ENCODE measurements at places on chromosomes 1 and 21. TPM values are rescaled to one million over a fixed set of nuclear protein-coding genes. Genes with fewer than 3 reads are reported as not detected.

The LCE3D gene
- total RNA-seq: not detected

The PLA2G2C gene
- 0.95 TPM for total RNA-seq

The S100B gene
- 0.24 TPM for total RNA-seq

The RC3H1 gene
- total RNA-seq: 24.2 TPM

The CYP4A22 gene
- total RNA-seq: not detected

The CHIA gene
- total RNA-seq: not detected

The LCE3E gene
- total RNA-seq: not detected

The ADAMTSL4 gene
- 2.0 TPM for total RNA-seq

The VSIG8 gene
- total RNA-seq: not detected

The NTMT2 gene
- total RNA-seq: not detected

The NCAM2 gene
- total RNA-seq: not detected

GRCh38 chr1:49765034-49765433 is 258.7 kb downstream of the AGBL4 start:
- DNase-seq: no peak

DNA sequence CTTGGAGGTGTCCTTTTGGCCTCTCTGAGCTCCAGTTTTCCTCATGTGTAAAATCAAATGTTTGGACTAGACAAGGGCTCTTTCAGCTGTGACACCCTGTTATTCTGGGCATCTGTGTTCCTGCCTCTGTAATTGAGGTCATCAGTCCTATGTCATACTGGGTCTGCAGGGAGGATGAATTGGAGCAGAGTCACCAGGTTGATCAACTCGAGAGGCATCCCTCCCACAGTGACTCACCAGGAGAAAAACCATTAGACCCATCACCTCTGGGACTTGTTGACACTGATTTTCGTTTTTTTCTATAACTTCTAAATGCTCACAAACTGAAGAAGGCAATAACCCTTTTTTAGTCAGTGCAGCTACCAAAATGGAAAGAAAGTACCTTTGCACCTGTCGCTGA is 82.2 kb downstream of the ST6GALNAC5 start:
- no peak for DNase-seq

GRCh38 chr1:46575778-46576177 is 24.3 kb upstream of the KNCN start:
- DNase-seq: no peak

DNA sequence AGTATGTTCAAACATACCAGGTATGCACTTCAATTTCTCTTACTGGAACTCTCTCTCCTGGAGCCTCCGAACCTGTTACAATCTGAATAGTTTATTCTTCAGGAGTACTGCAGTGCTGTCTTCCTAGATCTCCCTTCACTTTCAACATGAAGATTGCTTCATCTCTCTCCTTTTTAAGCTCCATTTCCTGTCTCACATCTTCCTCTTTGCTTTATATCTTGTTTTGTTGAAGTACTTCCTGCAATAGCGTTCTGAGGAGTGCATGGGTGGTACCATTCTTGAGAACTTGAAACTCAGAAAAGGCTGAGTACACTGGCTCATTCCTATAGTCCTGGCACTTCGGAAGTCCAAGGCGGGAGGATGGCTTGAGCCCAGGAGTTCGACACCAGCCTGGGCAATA is 15.7 kb upstream of the C1orf146 start:
- no peak for DNase-seq

- DNase-seq: no peak
These were observed at the start of gene FCRL4 for GRCh38 chr1:157597959-157598667. TSS of gene FCRL4 (minus strand) at chr1:157598085. CDS start at chr1:157597944, 141 bp downstream.

DNA sequence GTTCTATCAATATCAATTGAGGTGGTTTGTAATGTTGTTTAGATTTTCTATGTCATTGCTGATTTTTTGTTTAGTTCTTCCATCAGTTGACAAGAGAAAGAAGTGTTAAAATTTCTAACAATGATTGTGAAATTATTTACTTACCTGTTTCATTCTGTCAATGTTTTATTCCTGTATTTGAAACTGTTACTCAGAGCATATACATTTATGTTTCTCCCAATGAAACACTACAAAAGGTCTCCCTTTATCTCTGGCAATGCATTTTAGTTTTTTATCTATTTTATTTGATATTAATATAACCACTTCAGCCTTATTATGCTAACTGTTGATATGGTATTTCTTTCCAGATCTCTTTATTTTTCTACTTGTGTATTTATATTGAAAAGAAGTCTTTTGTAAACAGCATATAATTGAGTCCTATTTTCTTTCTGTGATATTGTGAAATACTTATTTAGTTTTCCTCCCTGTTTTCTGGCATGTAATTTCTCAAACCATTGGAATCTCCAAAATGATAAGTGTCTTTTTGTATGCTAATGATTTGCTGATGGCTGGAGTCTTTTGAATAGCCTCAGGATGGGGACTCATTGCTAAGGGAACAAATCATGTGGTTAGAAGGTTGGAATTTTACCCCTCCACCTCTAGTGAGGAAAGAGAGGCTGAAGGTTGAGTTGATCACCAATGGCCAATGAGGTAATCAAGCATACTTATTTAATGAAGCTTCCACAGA is 122.0 kb downstream of the ADSS2 start:
- DNase-seq: no peak

DNA sequence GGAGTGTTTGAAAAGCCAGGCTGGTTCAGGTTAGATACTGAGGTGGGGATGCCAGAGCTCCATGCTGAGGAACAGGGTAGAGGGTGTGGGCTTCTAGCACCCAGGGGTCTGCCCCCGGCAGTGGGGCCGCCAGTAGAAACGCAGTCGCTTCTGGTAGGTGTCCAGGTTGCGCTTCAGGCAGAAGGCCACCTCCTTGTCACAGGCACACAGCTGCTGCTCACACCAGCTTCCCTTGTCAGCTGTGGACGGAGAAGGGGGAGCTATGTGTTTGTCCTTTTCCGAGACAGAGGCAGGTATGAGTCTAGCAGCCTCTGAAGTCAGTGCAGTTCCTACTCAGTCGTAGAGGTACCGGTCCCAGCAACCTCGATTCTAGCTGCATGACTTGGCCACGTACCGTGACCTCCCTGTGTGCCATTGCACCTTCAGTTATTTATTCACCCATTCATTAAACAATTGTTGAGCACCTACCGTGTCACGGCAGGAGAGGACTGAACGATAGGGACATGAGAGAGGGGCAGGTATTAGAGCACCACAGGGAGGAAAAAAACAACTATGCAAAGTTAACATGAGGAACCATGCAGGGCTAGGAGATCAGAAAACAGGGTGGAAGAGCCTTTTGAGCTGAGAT is 5.2 kb downstream of the PLA2G2D start:
- no peak for DNase-seq

DNA sequence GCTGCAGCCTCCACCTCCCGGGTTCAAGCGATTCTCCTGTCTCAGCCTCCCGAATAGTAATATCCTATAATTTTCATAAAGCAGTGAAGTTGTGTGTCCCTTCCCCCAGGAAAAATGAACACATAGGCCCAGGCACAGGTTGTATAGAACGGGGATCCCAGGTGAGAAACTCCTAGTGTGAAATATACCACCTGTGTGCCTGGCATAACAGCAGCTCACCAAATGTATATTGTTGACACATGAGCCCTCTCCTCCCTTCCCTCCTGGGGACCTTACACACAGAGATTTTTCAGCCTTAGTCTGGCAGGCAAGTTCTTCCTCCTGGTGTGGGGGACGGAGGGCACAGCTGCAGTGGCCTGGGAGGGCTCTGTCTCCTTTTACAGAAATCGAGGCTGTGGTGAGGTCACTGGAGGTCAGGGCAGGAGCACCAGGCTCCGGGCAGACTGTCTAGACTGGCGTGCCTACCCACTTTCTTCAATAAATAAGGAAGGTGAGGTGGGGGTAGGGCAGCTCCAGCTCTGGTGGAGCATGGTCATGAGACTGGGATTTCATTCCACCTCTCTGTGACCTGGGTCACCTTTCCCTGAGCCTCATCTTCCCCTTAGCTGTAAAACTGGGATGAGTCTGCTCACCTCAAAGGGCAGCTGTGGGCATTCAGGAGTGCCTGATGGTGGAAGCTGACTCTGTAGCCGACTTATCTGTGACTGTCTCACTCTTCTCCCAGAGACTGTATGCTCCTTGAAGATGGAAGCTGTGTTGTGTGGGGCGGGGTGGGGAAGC is 14.3 kb downstream of the RCC1 start:
- no peak for DNase-seq

- DNase-seq: no peak
These were observed 11.1 kb downstream of the CPT2 start for GRCh38 chr1:53207726-53208125.

GRCh38 chr21:34705011-34705410 is 36.2 kb downstream of the CLIC6 start:
- no peak for DNase-seq

GRCh38 chr1:176878750-176879536 is 285.6 kb downstream of the ASTN1 start:
- DNase-seq: no peak

DNA sequence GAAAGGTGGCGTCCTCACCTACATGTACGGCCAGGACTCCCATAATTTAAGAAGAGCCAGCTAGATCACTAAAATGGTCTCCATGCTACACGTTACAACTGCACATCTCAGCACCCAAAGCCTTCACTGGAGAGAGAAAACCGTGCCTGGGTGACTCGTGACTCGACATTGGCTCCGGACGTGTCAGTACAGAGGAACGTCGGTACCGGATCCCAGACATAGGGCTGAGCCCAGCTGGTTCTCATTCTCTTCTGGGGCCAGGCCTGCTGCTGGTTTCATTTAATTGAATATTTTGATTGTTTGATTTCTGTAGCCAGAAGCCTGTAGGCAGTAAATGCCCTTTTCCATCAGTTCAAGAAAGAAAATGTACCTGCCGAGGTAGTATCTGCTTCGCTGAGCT is 93.1 kb downstream of the HHIPL2 start:
- peak; percentile 10 for DNase-seq

GRCh38 chr1:211939876-211940468 is 95.4 kb downstream of the INTS7 start:
- DNase-seq: peak; percentile 86

DNA sequence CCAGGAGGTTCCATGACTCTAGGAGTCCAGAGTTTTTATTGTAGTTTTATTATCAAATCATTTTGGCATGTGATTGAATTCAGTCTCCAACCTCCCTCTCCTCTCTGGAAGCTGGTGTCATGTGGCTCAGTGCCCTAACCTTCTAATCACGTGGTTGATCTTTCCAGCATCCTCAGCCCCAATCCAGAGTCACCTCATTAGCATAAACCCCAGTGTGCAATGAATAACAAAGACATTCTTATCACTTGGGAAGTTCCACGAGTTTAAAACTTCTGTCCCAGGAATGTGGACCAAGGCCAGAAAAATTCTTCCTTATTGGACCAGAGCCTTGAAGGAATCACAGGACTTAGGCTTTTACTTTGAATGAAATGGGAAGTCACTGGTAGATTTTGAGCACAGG is 52.2 kb downstream of the KIRREL1 start:
- no peak for DNase-seq

DNA sequence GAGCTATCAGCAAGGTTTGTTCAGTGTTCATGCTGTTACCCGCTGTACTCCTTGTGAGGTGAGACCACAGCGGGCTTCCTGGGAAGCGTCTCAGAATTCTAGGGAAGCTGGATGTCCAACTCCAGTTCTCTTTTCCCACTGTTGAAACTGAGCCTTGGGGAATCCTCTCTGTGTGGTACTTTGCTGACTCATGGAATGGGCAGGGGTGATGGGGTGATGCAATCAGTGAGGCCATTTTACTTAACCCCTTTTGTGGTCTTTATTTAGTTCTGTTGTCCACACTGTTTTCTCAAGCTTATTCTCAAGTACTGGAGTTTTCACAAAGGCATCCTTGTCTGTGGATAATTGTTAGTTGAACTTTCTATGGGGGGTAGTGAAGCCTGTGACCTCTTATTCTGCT is 42.6 kb downstream of the ACKR1 start:
- DNase-seq: no peak

DNA sequence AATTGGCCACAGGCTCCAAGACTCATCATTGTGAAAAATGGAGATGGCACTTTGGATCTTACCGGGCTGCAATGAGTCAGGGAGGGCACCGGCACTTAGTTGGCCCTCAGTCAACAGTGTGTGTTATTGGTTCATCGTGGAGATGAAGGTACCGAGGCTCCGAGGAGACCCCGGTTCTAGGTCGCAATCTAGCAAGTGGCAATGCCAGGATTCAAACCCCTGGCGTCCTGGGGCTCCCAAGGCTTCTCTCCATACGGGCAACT is 49.0 kb upstream of the ACOT11 start:
- DNase-seq: no peak

GRCh38 chr1:27444632-27445031 is 45.3 kb downstream of the WASF2 start:
- DNase-seq: no peak

DNA sequence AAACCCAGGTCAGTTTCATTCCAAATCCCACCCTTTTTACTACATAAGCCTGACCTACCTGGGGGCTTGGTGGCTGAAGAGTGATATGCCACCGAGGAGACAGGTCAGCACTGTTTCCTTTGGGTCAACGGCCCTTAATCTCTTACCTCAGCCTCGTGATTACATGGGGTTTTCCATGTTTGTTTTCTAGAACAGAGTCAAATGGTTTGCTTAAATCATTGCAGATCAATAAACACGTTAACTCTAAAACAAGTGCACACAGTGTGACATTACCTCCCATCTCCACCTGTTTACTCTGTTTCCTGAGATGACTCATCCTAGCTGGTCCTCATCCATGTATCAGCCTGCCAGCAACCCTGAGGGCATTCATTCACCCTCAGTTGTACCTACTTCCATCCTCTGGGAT is 40.8 kb upstream of the TP53BP2 start:
- no peak for DNase-seq

DNA sequence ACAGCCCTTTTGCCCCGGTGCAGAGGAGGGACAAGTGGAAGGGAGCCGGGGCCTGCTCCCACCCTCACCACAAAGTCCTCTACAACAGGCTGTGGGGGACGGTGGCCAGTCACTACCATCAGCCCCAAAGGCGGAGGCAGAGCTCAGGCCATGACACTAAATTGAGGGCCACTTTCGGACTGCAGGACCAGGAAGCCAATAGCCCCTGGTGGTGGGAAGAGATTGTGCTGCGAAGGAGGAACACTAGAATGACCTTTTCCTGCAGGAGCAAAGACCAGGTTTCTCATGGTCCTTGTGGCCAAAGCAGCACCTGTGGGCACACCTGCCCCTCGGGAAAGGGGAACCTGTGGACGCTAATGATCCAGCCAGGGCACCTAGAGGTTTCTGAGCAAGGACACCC is 30.3 kb downstream of the ACTA1 start:
- DNase-seq: no peak

DNA sequence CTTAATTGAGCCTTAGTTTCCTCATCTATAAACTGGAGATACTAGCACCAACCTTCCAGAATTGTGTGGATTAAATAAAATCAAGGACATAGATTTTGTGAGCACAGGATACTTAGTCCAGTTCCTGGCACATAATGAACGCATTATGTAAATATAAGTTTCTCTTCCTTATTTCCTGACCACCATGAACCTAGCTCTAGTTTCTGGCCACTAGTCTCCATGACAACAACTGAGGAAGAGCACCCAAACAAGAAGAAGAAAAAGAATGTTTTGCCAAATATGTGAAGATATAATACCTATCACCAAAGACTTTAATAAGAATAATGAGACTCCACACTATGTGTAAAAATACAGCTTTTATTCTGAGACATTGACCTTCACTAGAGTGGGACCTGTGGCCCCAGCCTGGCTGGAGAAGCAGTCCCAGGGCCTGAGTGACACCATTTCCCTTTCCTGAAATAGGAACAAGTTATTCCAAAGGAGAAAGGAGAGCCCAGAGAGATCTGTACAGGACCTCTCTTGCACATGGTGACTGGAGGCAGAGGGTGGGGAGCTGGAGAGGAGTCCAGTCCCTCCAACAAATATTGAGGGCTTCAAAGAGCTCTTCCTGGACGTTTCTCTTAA is 940 bp upstream of the USF1 start:
- no peak for DNase-seq

All from activated naive CD4-positive, alpha-beta T cell treated with anti-CD3 and anti-CD28 coated beads for 36 hours (primary cell).